ENCODE measurements at places on chromosomes 1 and 21.

- DNase-seq: no peak
Observed at GRCh38 chr1:35505911-35506798, 51.0 kb downstream of the KIAA0319L start.

DNA sequence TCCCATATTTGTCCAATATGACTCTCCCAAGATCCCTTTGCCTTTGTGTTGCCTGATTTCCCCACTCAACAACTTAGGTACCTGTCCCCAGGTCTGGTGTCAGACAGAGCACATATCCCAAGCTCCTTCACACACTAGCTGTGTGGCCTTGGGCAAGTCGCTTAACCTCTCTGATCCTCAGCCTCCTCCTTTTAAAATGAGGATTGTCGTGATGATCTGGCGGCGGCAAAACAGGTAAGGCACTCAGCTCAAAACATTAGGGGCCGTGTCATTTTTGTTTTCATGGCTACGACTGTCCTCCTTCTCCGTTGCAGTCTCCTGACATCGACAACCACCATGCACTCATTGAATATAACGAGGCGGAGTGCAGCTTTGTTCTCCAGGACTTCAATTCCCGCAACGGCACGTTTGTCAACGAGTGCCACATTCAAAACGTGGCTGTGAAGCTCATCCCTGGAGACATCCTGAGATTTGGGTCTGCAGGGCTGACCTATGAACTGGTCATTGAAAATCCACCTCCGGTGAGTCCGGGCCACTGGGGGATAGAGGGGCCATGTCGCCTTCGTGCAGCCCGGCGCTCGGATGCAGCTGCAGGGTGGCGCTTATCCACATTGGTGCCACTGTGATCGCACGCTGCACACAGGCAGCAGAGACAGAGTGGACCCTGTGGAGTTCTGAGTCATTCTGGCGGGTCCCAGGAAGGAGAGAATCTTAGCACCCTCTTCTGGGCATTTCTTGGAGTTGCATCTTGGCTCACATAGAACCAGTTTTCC is 25.2 kb downstream of the FHAD1 start:
- DNase-seq: peak; percentile 73

DNA sequence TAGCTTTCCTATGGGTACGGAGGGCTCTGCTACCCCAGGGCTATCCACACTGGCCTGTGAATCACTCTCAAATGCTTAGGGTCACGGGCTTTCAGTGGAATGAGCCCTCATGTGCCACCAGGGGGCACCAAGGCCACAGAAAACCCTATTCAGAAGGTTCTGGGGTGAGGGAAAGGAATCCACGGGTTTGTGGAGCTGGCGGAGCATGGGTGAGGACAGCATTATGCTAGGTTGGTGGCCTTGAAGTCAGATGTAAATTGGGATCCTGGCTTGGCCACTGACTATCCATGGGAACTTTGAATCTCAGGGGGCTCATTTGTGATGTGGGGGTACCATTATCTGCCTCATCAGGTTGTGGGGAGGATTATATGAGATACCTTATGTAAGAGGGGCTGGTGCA is 5.1 kb upstream of the LAMTOR5 start:
- peak; percentile 26 for DNase-seq

- DNase-seq: no peak
Observed at GRCh38 chr1:204065174-204065985, 7.5 kb upstream of the SOX13 start.

GRCh38 chr1:17056551-17056950 is 2.7 kb upstream of the SDHB start:
- no peak for DNase-seq

GRCh38 chr1:43783671-43784205 is 76.4 kb downstream of the ST3GAL3 start:
- DNase-seq: no peak

DNA sequence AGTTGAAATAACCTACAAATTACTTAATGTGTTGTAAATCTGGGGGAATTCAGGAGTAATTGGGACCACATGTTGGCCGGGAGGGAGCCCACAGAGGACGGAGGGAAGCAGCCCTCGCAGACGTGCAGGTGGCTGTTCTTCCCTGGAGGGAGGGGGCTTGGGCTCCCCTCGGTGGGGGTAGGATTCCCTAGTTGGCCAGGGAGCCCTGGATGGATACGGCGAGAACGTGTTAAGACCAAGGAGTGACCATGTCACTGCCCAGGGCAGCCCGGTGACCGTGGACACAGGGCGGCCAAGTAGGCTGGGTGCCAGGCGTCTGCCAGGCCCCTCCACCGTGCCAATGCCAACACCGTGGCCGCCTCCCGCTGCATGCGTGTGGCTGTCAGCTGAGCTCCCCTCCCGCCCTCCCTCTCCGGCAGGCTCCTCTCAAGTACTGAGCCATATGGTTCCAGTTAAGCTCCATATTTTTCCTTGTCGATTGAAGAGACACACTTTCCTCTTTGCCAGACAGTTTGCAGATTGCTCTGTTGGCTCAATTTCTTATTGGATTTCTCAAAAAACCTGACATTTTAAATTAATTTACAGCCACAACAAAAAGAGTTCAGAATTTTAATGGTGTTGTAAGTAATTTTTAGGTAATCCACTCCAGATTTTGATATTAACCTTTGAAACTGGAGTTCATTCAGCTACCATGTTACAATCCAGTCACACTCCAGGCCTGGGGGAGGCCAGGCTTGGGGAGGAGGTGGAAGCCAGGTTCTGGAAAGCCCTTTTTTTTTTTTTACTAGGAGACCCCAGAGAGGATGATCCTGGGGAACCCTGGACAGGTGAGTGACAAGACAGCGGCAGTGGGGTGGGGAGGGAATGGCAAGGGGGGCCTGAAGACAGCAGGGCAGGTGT is 71.2 kb downstream of the CASZ1 start:
- DNase-seq: no peak

DNA sequence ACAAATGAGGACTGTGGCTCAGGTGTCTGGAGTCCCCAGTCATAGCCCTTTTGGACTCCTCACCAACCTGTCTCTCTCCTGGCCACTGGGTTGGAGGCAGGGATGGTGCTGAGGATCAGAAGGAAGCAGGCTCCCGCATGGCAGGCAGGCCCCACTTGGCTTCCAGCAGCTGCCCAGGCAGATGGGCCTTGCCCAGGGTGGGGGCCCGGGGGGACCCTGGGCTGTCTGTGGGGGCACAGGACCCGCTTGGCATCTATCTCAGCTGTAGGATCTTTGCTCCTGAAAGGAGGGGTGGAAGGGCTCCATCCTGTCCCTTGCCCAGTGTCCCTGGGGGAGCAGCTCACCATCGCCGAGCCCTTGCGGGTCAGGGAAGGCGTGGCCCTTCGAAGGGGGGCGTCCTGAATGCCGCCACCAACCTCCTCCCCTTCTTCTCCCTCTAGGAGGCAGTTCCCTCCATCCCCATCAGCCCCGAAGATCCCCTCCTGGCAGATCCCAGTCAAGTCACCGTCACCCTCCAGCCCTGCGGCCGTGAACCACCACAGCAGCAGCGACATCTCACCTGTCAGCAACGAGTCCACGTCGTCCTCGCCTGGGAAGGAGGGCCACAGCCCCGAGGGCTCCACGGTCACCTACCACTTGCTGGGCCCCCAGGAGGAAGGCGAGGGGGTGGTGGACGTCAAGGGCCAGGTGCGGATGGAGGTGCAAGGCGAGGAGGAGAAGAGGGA is 154.5 kb downstream of the PEX14 start:
- no peak for DNase-seq

- DNase-seq: no peak
Observed at GRCh38 chr1:168585191-168585590, 8.8 kb downstream of the XCL1 start.

- DNase-seq: no peak
Observed at GRCh38 chr1:82059959-82060358, 259.2 kb downstream of the ADGRL2 start.

DNA sequence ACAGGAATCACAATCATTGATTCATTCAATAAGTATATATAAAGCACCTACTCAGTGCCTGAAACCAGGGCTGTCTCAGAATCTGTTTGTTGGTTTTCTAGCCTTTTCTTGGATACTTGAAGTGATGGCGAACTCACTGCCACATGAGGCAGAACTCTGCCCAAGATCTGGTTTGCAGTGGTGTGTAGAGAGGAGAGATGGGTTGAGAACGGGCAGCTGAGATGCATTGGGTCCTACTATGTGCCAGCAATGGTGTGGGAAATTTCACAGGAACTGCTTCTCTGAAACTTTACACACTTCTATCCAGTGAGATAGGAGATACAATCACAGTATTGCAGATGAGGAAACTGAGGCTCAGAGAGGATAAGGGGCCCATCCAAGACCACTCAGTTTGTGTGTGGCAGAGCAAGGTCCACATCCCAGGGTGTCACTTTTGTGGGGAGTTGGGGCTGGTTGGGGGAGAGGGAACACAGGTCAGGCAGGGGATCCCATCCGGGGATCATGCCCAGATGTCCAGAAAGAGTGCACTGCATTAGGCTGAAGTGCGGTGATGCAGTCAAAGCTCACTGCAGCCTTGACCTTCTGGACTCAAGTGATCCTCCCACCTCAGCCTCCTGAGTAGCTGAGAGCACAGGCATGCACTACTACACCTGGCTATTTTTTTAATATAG is 83.7 kb upstream of the IFFO2 start:
- no peak for DNase-seq

- no peak for DNase-seq
Observed at GRCh38 chr1:50343323-50343722, 79.9 kb downstream of the DMRTA2 start.

- DNase-seq: no peak
Observed at GRCh38 chr1:150173141-150173585, 23.4 kb downstream of the PLEKHO1 start.

GRCh38 chr1:234969581-234970400 is 158.8 kb downstream of the TOMM20 start:
- DNase-seq: peak; percentile 80

GRCh38 chr1:157819896-157820295 is at the start of gene FCRL1:
Gene FCRL1, minus strand, starts transcription at chr1:157820120. Its CDS starts 83 bp downstream, at chr1:157820037.
- no peak for DNase-seq

DNA sequence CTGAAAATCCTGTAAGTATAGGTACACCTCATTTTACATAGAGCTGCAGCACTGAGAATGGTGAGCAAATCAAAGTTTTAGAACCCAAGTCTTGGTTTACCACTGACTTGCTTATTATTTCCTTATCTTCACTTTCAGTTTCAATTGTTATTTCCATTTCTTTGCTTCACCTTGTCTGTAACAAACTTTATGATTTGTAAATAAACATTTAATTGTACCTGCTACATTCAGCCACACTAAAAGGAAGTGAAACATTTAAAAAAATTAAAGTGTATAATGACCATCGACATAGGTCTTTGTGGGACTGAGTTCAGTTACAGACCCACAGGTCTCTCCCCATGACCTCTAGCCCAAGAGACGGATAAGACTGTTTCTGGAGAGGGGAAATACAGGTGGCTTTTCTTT is 34.4 kb downstream of the LGR6 start:
- DNase-seq: no peak

GRCh38 chr21:38173276-38174035 is 83.3 kb upstream of the KCNJ15 start:
- DNase-seq: no peak

- no peak for DNase-seq
Observed at GRCh38 chr1:183720028-183720427, 66.9 kb upstream of the APOBEC4 start.

- DNase-seq: peak; percentile 77
Observed at GRCh38 chr1:119549719-119550132, 42.7 kb downstream of the HSD3B1 start.

DNA sequence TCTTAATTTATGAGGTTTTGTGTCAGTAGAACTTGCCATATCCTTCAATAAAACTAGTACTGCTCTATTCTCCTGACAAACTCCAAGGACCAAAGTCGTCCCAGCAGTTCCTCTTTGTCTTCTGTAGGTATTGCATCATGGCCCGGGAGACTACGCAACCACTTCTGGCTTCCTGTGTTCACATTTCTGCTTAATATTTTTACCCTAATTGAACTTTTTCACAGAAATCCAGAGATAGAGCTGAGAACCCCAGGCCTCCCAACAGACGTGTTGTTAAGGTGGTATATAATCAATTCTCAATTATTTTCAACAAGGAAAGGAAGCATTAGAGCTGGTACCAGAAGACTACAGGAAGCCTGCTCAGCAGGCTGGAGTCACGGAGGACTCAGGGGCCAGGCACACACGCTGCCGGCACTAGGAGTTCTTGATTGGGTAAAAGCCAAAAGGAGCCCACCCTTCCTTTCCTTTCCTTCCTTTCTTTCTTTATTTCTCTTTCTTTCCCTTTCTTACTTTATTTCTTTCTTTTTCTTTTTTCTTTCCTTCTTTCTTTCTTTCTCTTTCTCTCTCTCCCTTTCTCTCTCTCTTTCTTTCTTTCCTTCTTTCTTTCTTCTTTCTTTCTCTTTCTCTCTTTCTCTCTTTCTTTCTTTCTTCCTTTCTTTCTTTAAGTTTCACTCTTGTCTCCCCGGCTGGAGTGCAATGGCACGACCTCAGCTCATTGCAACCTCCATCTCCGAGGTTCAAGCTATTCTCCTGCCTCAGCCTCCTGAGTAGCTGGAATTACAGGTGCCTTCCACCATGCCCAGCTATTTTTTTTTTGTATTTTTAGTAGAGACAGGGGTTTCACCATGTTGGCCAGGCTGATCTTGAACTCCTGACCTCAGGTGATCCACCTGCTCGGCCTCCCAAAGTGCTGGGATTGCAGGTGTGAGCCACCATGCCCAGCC is 173.7 kb downstream of the ZBTB18 start:
- DNase-seq: no peak

GRCh38 chr1:20400341-20401177 is 85.5 kb downstream of the CAMK2N1 start:
- no peak for DNase-seq

DNA sequence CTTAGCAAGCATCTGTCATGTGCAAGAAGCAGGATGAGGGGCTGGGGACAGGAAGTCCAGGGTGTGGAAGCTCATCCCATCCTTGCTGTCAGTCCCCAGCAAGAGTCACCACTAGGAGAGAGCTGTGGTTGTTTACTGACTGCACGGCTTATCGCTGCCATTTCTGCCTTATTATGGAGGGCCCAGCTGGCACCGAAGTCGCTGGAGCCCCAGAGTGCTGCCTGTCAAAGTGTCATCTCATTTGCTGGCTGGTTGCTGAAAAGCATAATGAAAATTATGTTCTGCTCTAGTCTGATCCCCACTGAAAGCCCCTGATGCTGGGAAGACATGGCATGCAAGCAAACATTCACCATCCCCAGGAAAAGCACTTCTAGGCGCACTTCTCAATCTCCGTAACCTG is 642.7 kb downstream of the NPHP4 start:
- no peak for DNase-seq
